Occipital lobe (tissue), 3 donors: ENCODE measurements at places on chromosomes 6 and 20. TPM values are rescaled to one million over a fixed set of nuclear protein-coding genes. Genes with fewer than 3 reads are reported as not detected.

GRCh38 chr20:13936781-13937576, 53.4 kb downstream of the SEL1L2 start:
- DNase-seq = no peak

- no peak for DNase-seq
Observed at GRCh38 chr6:111899531-111899930, 26.3 kb upstream of the FYN start.

DNA sequence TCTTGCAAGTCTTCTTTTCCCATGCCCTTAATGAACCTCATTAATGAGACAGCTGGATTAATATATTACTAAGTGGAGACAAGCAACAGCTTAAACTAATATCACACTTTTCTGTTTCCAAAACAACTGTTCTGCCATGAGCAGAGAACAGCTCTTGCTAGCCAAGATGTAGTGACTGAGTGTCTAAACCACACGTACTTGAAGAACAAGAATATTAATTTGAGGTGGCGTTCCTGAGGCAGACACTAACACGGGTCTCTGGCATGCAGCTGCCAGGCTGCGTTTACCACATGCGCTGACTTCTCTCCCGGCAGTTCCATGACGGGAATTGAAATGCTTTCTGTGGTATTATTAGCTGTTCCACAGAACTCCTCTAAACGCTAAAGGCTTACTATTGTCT, 80.6 kb downstream of the FNDC1 start:
- DNase-seq = no peak

DNA sequence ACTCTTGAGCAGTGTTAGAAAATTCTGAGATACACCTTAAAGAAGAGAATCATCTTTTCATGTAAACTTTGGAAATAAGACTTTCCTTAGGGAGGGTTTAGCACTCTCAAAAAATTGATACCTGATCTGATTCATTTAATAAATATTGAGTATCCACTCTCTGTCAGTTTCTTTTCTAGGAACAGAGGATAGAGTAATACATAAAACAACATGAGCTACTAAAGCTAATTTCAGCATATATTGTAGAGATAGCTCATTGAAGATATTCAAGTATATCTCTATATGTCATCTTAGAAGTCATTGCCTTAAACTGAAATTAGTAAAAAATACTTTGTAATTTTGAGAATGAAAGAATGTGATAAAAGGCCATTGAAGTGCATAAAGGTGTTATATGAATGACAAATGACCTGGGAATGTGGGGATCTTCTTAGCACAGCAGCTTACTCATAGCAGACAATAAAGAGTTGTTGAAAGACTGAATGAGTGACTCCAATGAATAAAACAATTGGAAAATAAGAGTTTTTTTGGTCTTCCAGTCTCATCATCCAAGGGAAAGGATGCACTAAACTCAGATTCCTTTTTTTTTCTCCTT, 29.2 kb downstream of the RHAG start:
- DNase-seq = no peak

- DNase-seq = no peak
Observed at GRCh38 chr6:7157752-7158616, 50.2 kb downstream of the RREB1 start.

Gene TENT5A
- total RNA-seq = 3.4 TPM

DNA sequence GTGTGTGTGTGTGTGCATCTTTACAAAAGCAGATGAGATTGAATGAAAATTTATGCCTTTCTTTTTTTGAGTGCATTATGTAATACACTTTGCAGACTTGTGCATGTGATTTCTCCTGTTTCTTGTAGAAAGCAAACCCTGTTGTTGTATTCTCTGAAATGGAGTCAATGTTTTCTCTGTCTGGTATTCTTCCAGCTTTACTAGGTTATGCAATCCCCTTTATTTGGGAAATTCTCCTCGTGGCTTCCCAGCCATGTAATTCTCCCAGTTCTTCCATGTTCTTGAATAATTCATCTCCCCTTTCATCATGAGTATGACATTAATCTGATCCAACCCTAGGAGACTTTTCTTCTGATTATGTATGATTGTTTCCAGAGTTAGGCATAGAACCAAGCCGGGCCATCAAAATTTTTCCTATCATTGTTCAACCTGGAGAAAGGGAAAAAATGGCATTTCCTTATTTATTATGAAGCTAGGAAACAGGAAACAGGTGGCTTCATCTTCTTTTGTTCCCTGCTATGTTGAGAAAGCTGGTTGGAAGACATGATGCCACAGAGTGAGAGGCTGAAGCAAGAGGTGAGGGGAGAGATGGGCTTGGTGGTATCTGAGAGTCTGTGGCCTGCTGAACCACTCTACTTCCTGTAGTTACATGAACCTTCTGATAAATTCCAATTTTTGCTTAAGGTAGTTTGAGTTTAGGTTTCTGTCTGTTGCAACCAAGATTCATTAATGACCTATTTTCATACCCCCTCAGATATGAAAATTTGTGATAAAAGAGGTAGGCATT, 68.8 kb downstream of the PRL start:
- no peak for DNase-seq

Gene PSMB9
- total RNA-seq = 5.8 TPM

DNA sequence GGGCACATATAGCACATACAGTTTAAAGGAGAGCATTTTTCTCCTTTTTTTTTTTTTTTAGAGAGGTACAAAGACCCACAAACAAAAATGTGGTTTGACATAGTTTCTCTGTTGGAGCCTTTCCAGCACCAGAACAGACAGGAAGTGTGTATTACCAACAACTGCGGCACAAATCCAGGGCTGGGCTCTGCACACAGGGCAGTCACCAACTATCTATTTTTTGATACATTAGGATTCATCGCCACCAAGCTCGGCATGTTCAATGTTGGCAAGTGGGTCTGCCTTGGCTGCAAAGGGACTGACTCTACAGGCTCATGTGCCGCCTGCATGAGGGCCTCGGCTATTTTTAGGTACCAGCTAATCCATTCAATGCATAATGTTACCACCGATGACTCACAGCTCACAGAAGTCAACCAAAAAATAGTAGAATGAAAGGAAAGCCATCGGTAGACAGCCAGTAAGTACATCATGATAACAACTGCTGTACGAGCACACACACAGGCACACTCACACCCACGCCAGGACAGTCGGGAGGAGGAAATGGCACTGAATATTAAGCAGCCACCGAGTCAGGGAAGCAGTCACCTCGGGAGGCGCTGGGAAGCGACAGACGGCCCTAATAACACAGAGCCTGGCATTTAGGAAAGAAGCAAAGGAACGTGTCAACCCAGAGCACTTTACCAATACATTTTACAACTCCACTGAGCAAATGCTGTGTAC, 81.6 kb downstream of the GMPR start:
- peak; percentile 73 for DNase-seq

- no peak for DNase-seq
Observed at GRCh38 chr6:133805876-133806275, 83.0 kb upstream of the TCF21 start.

Gene PPP1R3G
- total RNA-seq = 1.2 TPM

DNA sequence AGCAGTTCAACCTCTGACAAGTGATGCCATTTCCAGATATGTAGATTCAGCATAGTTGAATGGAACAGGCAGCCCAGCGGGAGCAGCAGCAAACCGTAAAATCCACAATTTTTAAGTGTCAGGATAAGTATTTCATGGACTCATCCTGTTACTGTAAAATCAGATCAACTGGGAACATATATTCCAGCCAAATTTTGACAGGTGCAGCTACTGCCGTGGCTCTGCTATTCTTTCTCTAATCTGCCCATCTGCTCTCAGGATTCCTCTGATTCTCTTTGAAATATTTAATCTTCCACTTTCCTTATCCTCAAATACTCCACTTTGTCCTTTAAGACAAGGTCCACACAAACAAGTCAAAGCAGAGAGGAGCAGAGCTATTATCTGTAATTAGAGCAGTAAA, 245.4 kb upstream of the ASCC3 start:
- no peak for DNase-seq

DNA sequence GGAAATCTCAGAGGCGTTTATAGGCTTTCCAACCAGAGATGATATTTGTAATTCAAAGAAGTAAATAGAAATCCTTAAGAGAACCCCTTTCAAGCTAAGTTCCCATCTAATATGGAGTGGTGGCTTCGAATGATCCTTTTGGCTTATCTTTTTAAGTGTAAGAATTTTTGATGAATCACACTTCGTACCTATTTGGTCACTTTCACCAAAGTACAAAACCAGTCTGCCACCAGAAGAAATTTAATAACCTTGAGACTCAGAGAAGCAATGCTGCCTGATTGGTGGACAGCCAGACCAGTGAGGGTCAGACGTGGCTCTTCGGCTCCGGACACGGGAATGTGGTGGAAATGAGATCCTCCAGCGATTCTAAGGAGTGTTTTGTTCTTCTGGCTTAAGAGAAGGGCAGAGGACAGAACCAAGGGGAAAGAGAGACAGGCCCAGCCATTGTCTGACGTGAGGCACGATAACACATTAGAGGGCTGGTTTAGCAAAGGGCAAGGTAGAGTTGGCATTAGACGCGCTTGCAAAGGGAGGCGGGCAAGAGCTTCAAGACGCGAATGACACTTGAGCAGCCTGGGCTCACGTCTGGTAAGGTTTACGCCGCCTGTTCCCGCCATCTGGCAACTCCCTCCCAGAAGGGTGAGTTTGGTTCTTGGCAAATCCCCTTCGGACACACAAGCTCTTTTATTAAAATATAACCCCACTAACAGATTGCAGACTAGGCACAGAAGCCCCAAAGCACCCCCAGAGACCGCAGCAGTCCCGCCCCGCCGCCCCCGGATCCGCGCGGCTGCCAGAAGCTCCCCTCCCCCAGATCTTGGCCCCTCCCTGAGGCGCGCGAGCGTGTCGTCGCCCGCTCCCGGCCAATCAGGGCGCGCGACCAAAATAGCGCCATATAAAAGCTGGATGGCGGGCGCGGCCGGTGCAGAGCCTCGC, 50.0 kb upstream of the EZR start:
- peak; percentile 39 for DNase-seq

GRCh38 chr6:31210741-31211532, 40.5 kb upstream of the POU5F1 start:
- DNase-seq = no peak

Gene EFCAB8
- not detected for total RNA-seq

Gene SLCO4A1
- 1.6 TPM for total RNA-seq

Gene TSBP1
- not detected for total RNA-seq

Gene AVP
- total RNA-seq = not detected

DNA sequence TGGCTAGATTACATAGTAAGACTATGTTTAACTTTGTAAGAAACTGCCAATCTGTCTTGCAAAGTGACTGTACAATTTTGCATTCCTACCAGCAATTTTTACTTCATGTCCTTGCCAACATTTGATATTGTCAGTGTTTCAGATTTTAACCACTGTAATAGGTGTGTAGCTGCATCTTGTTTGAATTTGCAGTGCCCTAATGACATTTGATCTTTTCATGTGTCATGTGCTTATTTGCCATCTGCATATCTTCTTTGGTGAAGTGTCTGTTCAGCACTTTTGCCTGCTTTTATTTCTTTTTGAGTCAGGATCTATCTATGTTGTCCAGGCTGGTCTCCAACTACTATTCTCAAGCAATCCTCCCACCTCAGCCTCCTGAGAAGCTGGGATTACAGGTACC, 2.4 kb upstream of the PRPH2 start:
- DNase-seq = no peak

- DNase-seq = no peak
Observed at GRCh38 chr6:79450984-79451383, 86.2 kb downstream of the LCA5 start.

DNA sequence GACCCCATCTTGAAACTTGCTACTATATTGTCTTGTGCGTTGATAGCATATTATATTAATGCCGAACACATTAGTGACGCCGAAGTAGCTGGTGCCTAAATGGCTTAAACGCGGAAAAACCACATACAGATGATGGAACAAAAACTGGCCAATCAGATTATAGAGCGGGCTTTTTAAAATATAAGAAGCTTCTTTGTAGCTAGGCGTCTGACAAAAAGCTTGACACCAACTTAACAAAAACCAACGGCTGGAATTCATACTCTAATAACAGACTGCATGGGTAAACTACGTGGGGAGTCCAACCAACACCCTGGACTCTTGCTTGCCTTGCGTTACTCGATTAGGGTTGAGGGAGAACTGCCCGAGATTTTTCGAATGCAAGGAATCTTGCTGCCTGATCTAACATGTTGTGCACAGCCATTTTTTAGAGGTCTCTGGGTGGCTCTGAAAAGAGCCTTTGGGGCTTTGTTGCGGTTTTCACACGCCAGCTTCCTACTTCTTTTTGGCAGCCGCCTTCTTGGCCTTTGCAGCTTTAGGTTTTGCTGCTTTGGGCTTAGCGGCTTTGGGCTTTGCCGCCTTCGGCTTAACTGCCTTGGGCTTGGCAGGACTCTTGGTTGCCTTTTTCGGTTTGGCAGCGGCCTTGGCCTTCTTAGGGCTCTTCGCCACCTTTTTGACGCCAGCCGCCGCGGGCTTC, 45.7 kb downstream of the OR2B2 start:
- DNase-seq = no peak

- DNase-seq = peak; percentile 8
Observed at GRCh38 chr6:17281497-17282481, 628 bp downstream of the RBM24 start.
